ENCODE measurements at places on chromosomes 13 and 19.

DNA sequence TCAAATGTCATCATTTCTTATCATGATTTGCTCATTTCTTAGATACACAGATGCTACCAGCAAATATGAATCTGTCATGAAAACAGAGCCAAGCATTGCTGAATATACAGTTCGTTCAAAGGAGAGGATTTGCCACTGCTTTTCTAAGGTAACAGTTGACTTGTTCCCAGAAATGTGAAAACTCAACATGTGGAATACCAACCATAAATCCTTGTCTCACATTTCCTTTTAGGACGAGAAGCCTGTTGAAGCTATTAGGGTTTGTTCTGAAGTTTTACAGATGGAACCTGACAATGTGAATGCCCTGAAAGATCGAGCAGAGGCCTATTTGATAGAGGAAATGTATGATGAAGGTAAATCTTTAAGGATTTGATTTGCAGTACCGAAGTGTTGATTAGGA lies 86.7 kb downstream of the DNAJC3 start:
- no peaks in the 10 kb centered on the region for H3K36me3 ChIP-seq
- no peak overlapping the region for H3K27ac ChIP-seq
- DNase-seq, result no peak
- H3K4me1 ChIP-seq, result no peaks in the 10 kb centered on the region
- H3K4me3 ChIP-seq, result no peak overlapping the region

DNA sequence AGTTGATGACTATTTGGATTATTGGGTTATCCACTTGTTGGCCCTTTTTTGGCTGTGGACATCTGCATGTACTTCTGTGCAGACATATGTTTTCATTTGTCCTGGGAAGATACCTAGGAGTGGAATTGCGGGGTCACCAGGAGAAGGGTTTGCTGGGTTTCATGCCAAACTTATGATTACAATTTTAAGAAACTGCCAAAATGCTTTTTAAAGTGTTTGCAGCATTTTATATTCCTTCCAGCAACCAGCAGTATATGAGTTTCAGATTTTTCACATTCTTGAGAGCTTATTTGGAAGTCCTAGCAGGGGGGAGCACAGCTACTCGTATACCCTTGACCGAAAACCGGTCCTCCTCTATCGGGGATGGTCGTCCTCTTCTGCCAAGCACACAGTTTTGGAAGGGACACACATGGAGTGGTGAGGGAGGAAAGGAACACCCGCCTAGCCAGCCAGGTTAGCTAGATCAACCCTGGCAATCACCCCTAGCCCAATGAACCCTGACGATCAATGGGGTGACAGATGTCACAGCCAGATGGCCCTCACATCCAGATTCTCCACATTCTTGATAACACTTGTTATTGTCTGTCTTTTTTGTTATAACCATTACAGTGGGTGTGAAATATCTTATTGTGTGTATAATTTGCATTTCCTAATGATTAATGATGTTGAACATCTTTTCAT lies 26.7 kb upstream of the RNF113B start:
- no peak for DNase-seq
- H3K27ac ChIP-seq, result no peak overlapping the region
- no peaks in the 10 kb centered on the region for H3K4me1 ChIP-seq
- no peaks in the 10 kb centered on the region for H3K27me3 ChIP-seq
- H3K4me3 ChIP-seq, result no peak overlapping the region
- no peaks in the 10 kb centered on the region for H3K36me3 ChIP-seq

- H3K27ac ChIP-seq, result no peak overlapping the region
- no peak for DNase-seq
- no peak overlapping the region for H3K4me3 ChIP-seq
- H3K4me1 ChIP-seq, result no peaks in the 10 kb centered on the region
- H3K27me3 ChIP-seq, result peaks cover 1% of the 10 kb centered on the region
Measured at GRCh38 chr19:15643387-15643786, 2.7 kb downstream of the CYP4F3 start.

GRCh38 chr19:42989851-42990250 lies 36.4 kb downstream of the PSG11 start:
- H3K4me1 ChIP-seq, result no peaks in the 10 kb centered on the region
- H3K27ac ChIP-seq, result no peak overlapping the region
- no peaks in the 10 kb centered on the region for H3K27me3 ChIP-seq

DNA sequence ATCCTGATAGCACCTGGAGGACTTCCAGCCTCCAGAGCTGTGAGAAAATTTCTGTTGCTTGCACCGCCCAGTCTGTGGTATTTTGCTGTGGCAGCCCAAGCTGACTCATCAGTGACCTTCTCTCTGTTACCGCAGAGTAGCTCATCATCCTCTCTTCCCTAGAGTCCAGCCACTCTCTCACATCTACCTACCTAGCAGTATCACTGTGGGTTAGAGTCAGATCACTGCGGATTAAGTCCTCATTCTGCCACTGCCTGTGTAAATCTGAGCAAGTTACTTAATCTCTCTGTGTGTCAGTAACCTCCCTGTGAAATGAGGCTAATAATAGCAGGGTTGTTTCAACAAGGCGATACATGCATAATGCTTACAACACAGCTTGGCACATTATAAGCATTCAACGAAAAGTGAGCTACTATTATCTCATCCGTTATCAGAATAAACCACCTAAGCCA lies 40.3 kb upstream of the USPL1 start:
- H3K4me1 ChIP-seq, result peaks cover 16% of the 10 kb centered on the region
- no peak overlapping the region for H3K27ac ChIP-seq
- no peak overlapping the region for H3K4me3 ChIP-seq
- H3K36me3 ChIP-seq, result no peaks in the 10 kb centered on the region

DNA sequence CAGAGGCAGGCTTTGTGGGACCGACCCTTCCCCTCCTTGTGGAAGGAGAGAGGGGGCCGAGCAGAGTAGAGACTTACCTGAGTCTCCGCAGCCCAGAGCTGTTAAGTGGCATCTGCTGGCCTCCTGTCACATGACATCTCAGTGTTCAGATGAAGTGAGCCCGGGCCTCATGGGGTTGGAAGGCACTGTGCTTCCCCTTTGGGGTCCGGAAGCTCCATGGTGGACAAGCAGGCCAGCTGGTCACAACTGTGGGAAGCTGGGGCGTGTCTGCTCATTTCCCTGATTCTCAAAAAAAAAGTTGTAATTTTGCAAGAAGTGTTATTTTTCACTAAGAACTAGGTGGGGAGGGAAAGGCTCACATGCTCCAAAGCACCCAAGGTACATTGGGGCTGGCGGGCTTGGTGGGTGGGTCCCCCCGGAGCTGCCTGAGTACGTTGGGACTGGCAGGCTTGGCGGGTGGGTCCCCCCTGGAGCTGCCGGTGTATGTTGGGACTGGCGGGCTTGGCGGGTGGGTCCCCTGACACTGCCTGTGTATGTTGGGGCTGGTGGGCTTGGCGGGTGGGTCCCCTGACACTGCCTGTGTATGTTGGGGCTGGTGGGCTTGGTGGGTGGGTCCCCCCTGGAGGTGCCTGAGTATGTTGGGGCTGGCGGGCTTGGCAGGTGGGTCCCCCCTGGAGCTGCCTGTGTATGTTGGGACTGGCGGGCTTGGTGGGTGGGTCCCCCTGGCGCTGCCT lies 18.2 kb upstream of the DCUN1D2 start:
- DNase-seq, result no peak
- H3K27ac ChIP-seq, result no peak overlapping the region
- no peak overlapping the region for H3K4me3 ChIP-seq
- H3K36me3 ChIP-seq, result peaks cover 9% of the 10 kb centered on the region
- no peaks in the 10 kb centered on the region for H3K27me3 ChIP-seq
- H3K4me1 ChIP-seq, result no peaks in the 10 kb centered on the region

GRCh38 chr13:32330441-32330840 lies 15.1 kb downstream of the BRCA2 start:
- no peaks in the 10 kb centered on the region for H3K27me3 ChIP-seq
- no peak overlapping the region for H3K27ac ChIP-seq
- no peaks in the 10 kb centered on the region for H3K4me1 ChIP-seq

DNA sequence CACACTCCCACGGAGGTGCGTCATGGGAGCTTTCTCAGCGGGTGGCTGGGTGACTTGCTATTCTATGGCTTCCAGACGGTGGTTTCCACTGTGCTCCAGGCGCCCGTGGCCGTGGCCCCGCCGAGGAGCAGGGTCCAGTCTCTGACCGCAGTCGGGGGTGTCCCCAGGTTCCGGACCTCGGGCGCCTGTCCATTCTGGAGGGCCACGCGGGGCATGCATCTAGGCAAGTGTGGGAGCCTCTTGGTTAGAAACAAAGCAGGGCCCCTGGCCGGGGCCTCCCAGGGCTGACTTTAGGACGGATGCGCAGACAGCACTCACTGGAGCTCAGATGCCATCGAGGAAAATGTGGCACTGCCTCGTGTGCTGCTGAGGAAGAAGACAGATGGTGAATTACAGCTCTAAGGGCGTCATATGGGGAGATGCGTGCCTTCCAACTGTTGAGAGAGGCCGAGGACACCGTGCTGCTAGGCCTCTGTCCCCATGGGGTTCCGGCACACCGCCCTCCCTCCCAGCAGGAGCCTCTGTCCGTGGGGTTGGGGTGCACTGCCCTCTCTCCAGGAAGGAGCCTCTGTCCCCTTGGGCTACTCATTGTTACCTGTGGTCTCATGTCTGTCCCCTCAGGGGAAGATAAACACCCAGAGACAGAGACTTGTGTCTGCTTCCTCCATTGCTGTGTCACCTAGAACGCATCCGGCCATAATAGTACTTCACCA lies 38.1 kb downstream of the TMEM255B start:
- no peaks in the 10 kb centered on the region for H3K36me3 ChIP-seq
- H3K4me1 ChIP-seq, result no peaks in the 10 kb centered on the region
- no peaks in the 10 kb centered on the region for H3K27me3 ChIP-seq
- no peak overlapping the region for H3K4me3 ChIP-seq

DNA sequence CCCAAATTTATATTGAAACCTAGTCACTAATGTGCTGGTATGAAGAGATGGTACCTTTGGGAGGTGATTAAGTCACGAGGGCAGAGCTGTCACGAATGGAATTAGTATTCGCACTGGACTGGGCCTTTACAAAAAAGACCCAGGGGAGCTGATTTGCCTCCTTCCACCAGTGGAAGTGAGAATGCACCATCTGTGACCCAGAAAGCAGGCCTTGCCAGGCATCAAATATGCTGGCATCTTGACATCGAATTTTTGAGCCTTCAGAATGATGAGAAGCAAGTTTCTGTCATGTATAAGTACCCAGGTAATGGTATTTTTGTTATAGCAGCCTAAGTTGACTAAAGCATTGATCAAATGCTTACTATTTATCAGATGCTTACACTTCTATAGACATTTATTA lies 373.6 kb downstream of the FGF14 start:
- H3K4me1 ChIP-seq, result no peaks in the 10 kb centered on the region
- H3K27ac ChIP-seq, result no peak overlapping the region
- no peaks in the 10 kb centered on the region for H3K27me3 ChIP-seq

DNA sequence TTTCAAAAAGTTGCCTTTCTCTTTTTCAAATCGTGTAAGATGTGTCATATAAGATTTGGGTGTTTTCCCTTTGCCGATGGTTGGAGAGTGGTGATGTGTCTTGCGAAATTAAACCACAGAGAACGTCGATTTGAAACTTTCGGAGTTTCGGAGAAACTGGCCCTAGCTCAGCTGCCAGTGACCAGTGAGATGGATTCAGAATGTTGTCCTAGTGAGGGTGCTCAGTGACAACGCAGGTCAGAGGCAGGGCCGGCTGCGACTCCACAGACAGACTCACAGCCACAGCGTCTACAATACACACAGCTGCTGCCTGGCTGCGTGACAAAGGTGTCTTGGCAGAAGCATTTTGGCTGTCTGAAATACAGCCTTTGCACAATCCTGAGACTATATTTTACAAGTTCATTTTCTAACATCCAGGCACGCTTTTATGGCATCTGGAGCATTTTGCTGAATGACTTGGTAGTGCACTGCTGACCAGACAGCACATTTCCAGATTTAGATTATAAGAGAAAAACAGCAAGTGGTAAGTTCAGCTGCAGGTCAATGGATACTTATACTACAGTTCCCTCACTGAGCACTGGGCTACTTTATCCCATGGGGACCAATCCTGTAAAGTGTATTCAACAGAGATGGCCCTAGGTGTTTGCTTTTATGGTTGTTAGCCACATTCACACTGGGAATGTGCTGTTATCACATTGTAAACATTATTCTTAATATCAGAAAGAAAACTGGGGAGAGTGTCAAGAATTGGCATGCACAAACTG lies 207.5 kb downstream of the KCNRG start:
- H3K27me3 ChIP-seq, result 0 out of 2 replicates have a peak, but pooled peaks cover 3% of the 10 kb centered on the region
- H3K27ac ChIP-seq, result no peak overlapping the region
- no peak overlapping the region for H3K4me3 ChIP-seq
- H3K4me1 ChIP-seq, result peaks cover 18% of the 10 kb centered on the region
- H3K36me3 ChIP-seq, result no peaks in the 10 kb centered on the region
